ENCODE measurements at places on chromosomes 16 and 17.

GRCh38 chr16:50326835-50327465, 41.8 kb downstream of the BRD7 start:
- DNase-seq: no peak

- peak; percentile 64 for DNase-seq
These were observed 2.1 kb upstream of the IRX5 start for GRCh38 chr16:54928411-54929089.

DNA sequence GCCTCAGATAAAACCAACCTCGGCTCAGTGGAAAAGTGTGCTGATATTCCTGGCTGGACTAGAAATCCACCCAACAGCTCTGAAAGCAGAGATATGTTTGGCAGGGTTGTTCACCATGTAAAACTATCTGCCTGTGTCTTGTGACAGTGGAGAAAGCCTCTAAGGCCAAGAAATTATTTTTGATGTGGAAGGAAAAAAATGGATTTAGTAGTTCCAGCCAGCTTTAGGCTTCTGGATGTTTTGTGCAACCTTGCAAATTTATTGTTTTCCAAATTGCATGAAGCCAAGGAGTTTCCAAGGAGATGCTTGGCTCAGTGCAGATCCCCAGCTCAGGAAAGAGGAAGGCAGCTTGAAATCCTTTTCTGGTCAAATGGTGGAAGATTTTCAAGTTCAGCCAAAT, 31.6 kb downstream of the TEKT5 start:
- no peak for DNase-seq

- no peak for DNase-seq
These were observed 18.1 kb downstream of the CALB2 start for GRCh38 chr16:71376465-71377157.

GRCh38 chr16:54050459-54051210, 236.0 kb downstream of the IRX3 start:
- DNase-seq: no peak

DNA sequence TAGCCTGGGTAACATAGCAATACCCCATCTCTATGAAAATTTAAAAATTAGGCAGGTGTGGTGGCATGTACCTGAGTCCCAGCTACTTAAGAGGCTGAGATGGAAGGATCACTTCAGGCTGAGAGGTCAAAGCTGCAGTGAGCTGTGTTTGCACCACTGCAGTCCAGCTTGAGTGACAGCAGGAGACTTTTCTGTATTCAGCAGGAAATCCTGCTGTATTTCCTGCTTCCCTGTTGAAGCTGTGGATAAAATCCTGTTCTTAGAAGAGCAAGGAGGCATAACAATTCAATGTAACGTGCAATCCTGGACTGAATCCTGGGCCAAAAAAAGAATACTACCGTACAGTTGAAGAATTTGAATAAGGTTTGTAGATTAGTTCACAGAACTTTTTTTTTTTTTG, 62.2 kb downstream of the FBXL20 start:
- no peak for DNase-seq
